ENCODE measurements at places on chromosomes 5 and 9.

DNA sequence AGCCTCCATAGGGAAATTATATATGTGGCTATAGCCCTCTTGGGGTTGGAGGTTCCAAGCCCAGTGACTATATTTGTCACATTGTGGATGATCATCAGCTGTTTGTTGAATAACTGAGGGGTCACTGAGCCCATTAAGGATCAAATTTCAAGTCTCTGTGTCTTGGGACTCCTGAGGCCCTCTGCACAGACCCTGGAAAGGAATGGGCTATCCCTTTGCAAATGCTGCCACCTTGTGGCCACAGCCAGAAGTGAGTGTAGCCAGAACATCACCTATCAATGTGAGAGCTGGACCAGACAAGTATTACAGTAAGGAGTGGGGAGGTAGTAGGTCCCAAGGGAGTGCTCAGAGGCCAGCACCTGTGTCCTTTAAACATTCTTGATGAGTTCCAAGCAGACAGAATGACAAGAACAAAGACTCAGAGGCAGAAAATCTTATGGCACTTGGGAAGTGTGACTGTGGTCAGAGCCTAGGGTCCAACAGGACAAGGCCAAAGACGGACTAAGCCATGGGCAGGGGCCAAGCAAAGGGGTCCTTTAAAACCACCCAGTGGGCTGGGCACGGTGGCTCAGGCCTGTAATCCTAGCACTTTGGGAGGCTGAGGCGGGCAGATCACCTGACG, 8.2 kb downstream of the RPP25L start:
- no peak for DNase-seq

- DNase-seq: no peak
These were observed 41.6 kb upstream of the SPATA31D4 start for GRCh38 chr9:81886665-81887064.

DNA sequence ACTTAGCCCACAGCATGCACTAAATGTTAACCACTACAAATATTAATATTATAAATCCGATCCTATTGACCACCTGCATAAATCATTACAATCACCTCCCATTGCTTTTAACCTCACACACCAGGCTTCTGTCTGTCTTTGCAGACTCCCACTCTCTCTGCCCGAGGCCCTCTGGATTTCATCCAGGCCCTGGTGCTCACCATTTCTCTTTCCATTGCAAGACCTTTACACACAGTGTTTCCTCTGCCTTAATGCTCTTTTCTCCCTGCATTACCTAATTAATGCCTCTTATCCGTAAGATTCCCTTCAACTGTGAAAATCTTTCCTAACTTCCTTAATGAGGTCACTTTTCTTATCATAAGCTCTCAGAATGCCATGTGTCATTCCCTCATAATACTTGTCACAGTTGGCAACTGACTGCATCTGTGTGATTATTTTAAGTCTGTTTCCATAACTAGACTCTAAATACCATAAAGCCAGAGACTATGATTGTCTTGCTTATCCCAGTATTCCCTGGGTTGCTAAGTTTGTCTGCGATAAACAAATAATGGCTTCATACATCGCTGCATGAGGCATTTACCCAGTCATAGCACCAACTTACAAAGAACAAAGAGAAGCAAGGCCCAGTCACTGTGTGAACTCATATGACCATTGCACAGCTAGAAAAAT, 155.1 kb downstream of the CCDC192 start:
- no peak for DNase-seq

- DNase-seq: no peak
These were observed 95.5 kb downstream of the LMX1B start for GRCh38 chr9:126709241-126709640.

- no peak for DNase-seq
These were observed 236.2 kb upstream of the ADAMTSL1 start for GRCh38 chr9:18237776-18238175.

DNA sequence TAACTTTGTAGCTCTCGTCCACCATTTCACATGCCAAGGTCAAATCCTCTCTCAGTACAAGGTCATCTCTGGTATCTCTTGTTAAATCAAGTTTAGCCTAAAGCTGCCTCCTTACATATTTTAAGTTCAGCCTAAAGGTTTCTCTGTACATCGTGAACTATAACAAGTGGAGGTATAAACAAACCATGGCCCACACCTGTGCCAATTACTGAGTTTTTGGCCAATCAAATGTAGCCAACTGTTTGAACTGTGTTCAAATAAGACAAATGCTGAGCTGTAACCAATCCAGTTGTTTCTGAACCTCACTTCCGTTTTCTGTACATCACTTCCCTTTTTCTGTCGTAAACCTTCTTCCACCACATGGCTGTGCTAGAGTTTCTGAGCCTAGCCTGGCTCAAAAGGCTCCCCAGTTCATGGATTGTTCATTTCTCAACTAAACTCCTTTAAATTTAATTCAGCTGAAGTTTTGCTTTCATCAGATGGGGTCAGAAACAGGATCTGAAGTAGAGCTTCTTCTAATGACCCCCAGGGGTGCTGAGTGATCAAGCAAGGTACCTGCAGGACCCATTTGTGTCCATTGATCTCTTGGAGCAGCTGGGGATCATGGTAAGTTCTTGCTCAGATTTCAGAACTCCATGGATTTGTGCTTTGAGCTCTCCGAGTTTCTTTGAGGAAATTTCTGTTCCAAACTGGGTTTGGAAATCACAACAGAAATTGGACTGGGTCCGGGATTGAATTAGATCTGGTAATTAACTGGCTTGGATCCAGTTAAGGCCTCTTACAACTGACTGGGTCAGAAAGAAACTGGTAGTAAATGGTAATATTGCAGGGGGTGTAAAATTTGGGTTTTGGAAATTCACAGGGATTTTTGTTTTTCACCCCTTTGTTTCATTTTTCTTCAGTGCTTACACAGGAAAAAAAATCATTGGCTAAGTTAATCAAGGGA, 11.0 kb upstream of the NANS start:
- DNase-seq: no peak
